ENCODE measurements at places on chromosomes 5 and 9.

DNA sequence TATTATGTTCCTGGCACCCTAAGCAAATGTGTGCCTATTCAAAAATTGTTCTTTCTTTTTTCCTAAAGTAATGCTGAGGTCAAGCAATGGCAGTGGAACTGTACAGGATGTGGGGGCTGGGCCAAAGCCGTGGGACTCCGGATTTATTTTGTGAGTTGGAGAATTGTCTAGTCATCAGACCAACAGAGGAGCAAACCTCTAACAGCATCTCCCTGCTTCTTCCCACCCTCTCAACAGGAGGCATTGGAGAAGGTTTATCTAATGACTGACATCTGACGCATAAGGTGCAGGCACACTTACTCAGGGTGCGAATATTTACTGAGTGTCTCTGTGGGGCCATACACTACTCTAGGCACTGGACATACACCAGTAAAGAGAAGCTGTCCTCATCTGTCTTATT lies 38.6 kb downstream of the MARCHF11 start:
- no peak for DNase-seq

- no peak for DNase-seq
Measured at GRCh38 chr5:100186181-100186580, 349.0 kb upstream of the FAM174A start.

- no peak for DNase-seq
Measured at GRCh38 chr9:81628897-81629296, 60.5 kb downstream of the TLE1 start.

DNA sequence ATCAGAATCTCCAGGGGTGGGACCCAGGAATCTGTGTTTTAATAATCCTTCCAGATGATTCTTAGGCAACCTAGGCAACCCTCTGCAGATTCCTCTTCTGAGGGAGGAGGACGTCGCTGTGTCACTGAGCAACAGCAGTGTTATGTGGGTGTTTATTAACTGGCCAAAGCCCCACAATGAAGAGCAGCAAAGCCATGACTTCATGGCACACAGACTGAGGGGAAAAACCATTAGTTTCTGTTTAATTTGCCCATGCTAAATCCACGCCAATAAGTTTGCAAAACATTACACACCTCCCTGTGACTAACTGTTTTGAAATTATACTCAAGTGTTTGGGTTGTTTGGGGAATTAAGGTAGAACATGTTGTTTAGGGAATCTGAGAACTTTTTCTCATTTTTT lies 83.7 kb upstream of the TMED7 start:
- no peak for DNase-seq

- no peak for DNase-seq
Measured at GRCh38 chr5:44252545-44252944, 136.7 kb downstream of the FGF10 start.

DNA sequence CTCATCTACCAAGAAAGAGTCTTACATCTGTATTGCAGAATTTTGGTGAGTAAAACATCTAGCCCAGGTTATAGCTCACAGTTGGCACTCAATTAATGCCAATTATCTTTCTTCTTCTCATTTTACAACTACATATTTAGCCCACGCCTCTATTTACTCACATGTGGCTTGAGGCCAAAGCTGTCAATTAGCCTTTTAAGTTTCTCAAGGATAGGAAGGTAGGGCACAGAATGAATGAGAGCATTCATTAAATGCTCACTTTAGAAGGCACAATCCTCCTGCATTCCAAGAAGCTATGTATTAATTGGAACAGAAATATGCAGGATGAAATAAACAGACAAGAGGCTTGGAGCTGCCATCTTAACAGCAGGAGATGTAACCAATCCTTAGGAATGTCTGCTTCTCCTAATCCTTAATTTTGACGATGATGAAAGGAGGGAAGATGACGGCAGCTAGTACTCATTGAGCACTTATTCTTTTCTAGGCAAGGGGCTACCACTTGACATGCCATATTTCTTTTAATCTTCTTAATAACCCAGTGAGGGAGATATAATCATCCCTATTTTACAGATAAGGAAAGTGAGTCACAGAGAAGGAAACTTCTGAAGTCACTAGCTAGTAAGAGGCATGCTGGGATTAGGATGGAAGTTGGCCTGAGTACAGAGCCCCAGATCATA lies 30.8 kb upstream of the PANK3 start:
- DNase-seq, result no peak

GRCh38 chr9:37618817-37619216 lies 26.4 kb upstream of the TOMM5 start:
- no peak for DNase-seq

DNA sequence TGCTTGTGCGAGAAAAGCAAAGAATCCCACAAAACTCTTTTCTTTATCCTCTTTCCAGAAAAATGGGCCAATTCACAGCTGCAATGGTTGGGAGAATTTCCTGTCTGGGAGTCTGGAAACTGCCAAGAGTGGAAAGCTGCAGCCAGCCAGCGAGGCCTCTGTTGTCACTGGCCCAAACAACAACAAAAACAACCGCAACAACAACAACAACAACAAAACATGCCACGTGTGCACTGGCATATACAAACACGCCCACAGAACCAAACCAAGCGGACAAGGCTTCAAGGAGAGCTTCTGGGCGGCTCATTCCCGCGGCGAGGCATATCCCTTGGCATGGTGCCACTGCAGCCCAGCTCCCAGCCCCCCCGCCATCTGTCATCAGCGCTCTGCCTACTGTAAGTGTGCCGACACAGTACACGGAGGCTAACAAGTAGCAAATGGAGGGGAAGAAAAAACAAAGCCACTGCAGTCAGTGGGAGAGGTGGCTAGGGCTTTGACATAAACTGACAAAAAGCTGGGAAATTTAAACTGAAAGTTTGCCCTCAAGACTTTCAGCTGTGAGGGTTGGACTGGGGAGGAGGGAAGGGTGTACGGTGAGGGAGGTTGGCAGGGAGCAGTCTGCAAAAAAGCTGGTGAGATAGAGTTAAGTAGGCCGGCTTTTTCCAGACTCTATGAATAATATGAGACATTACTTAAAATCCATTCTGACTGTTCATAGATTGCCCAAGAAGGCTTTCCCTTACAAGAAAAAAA lies 165.0 kb upstream of the ZNF462 start:
- DNase-seq, result no peak

DNA sequence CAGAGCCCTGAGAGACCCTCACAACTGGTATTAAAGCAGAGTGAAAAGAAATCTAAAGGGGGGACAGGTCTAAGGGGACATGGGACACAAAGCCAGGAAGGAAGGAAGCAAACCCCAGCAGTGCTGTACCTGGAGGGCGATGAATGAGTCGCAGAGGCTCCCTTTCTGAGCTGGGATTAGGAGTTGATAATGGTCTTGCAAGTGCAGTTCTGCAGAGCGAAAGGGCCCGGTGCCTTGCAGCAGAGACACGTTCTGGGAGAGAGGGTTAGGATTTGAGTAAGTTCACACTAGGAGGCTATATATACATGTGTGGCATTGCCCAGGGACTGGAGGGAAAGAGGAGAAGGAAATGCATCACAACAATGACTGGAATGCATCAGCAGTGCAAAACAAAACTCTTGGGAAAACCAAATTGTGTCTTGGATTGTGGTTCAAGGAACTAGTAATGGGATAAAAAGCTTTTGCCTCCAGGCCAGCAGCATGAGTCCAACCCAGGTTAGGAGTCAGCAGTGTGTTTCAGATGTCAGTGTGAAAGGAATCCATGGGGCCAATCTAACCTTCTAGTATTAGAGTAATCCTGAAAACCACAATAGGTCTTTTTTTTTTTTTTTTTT lies 38.8 kb upstream of the LIFR start:
- no peak for DNase-seq

DNA sequence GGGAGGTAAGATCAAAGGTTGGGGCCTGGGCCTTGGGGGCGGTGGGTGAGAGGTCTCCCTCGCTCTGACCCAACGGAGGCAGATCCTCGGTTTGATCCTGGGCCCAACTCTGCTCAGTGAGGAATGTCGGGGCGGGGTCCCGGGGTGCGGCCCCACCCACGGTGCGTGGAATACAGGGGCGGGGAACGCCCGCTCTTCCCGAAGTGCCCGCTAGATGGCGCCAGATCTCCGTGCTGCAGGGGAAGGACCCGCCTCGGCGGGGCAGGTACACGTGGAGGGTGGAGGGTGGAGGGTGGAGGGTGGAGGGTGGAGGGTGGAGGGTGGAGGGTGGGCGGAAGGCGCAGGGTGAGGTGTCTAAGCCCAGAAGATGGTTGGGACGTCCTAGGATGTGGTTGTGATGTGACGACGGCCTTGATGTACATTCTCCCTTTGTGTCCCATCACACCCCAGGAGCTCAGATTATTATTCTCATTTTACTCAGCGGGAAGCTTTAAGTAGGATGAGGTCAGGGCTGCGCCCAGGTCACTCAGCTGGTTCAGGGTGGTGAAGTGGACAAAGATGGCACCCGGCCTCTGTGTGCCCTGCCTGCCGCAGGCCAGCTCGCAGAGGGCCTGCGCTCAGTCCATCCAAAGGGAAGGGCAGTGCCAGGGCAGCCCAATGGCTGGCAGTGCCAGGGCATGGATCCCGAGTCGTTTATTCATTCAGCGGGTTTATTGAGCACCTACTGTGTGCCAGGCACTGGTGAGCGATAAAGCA lies 9.4 kb upstream of the RPS14 start:
- peak; percentile 85 for DNase-seq

GRCh38 chr5:142425286-142426065 lies 100.7 kb upstream of the SPRY4 start:
- DNase-seq, result no peak

Data from activated CD4-positive, CD25-positive, alpha-beta regulatory T cell (primary cell).